ENCODE measurements at places on chromosomes 3 and 15.

- DNase-seq = no peak
These were observed 592.8 kb downstream of the FOXP1 start for GRCh38 chr3:70990723-70991122.

DNA sequence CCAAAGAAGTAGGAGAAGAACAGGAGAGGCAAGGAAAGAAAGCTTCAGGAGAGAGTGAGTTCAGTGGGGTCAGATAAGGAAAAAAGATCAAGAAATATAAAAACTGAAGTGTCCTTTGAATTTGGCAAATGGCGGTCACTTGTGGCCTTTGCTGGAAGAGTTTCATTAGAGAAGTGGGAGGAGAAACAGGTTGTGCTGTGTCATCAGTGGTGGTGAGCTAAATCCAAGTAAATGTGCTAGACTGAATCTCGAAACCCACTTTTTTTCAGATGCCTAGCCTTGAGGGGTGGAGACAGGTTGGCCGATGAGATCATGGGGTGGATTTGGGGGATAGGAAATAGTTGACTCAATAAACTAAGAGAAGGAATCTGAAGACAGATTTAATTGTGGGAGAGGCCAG lies 43.7 kb downstream of the CHRD start:
- DNase-seq = no peak

DNA sequence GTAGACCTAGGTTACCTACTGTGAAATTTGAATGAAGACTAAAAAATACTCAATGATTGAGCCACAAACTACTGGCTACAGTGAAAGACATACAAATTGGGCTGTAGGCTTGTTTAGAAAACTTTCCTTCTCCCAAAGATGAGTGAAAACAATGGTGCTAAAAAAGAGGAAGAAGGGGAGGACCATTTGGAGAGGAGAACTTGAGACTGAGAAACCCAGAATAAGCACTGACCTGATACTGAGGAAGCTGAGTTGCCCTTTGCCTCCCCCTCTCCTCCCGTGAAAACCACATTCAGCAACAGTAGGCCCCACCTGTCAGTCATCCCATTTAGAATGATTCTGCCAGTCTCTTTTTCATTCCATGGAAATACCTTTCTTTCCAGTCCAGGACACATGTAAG lies 484.0 kb upstream of the TGFBR2 start:
- no peak for DNase-seq

DNA sequence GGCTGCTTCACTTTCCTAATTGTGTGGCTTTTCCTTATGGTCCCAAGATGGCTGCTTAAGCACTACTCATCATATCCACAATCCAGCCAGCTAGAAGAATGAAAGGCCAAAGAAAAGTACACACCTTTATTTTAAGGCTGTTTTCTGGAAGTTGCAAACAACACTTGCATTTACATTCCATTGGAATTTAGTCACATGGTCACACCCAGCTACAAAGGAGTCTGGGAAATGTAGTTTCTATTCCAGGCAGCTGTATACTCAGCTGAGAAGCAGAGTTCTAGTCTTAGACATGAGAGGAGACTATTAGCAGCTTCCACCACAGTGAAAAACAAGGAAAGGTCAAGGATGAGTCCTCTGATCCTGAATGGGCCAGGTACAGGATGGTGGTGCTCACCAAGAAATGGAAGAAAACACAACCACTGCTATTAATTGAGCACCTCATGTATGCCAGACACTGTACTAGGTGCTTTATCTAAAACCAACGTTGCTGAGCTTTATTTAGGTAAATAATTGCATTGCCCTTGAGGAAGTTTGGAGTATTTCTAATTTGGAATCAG lies 28.0 kb upstream of the ATG7 start:
- peak; percentile 34 for DNase-seq

DNA sequence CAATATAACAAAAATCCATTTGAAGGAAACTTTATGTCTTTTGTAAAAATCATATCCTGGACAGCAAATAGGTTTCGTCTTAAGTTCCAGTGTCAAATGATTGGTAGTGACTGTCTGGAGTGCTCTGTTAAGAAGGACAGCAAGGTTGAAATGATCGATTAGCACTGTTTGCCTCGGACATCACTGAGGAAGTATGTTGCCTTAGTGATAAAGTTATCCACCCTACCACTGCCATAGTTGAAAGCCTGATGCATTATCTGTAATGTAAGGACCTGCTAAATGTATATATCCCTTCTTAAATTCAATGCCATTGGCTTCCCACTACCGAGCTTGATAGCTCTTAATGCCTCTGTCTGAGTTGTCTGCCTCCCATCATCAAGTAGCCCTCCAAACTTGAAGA lies 70.0 kb downstream of the CFAP20DC start:
- DNase-seq = no peak

- no peak for DNase-seq
These were observed 30.8 kb downstream of the SH3GL3 start for GRCh38 chr15:83477808-83478537.

GRCh38 chr15:90004252-90004651 lies 3.1 kb downstream of the ZNF710 start:
- DNase-seq = no peak

GRCh38 chr3:160755776-160756304 lies at the start of gene PPM1L:
PPM1L (plus strand) TSS chr3:160756231.
- peak; percentile 26 for DNase-seq

DNA sequence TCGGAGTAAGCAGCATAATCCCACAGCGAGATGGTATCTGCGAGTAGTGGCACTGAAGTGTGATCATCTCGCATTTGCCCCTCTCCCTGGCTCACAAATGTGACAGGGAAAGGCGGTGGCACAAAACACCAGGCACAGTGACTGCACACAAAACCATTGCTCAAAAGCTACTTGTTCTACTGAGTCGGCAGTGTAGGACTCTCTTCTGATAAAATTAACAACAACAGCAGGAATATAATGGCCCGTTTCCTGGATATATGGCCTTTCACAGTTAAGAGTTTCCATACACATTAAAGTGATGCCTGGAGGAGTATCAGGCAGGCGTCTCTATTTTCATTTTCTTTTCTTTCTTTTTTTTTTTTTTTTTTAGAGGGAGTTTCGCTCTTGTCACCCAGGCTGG lies 69.0 kb downstream of the MYO1E start:
- DNase-seq = no peak

DNA sequence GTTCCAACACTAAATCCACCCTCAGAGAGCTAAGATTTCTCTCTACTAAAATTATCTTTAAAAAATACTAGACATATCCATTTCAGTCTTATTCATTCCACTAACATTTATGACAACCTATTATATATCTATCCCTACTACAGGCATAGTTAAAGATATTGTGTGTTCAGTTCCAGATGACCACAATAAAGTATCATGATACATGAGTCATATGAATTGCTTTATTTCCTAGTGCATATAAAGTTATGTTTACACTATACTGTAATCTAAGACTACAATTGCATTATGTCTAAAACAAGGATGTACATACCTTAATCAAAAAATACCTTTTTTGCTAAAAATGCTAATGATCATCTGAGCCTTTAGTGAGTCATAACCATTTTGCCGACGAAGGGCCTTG lies 19.4 kb downstream of the SHOX2 start:
- no peak for DNase-seq

DNA sequence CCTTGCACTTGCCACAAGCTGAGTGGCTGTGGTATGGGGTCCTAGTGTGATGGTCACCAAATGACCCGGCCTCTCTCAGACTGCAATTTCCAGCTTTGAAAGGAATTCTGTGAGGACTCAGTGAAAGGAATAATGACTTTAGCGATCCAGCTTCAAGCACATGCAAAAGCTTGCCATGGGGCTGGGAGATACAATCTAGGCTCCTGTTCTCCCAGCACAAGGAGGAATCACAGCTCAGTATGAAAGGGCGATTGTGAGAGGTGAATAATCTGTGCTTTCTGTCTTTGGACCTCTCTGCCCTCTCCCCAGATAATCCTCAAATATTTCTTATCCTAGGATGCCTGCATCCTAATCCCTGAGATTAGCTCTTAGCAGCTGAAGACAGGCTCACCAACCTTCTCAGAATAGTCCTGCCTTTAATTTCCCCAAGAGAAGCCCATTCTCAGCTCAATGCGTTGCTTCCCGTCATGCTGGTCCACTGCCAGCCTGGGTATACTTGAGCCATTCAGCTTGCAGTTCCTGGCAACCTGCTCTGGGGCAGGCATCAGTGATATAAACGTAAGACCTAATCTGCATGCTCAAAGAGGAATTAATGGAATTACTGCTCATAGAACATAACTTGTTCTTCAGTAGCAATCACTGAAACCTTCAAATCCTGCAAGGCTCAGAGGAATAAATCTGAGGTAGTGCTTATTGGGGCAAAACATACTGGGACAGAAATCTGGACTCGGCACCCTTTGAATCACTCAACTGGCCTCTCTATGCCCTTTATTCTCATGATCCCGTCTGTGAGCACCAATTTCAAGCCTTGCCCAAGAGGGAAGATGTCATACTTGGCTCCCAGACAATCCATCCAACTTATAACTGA lies 15.1 kb downstream of the TLNRD1 start:
- DNase-seq = no peak

DNA sequence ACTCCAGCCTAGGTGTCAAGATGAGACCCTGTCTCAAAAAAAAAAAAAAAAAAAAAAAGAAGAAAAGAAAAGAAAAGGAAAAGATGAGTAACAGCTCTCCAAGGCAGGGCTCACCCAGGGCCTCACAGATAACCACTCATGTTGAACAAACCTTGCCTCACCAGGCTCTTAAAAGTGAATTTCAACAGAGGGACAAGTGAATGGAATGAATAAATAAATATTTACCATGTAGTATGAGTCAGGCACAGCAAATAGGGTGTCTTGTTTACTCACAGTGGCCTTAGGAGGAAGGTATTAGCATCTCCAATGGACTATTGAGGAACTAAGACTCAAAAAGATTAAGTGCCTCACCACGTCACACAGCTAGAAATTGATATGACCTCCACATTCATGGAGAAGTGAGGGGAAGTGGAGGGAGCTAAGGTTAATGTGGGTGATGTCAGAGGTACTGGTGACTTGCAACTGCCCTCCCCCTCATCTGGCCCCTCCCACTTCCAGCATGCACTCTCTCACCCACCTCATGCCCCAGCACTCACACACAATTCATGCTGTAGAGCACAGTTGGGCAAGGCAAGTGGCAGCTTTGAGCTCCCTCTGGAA lies 255.5 kb downstream of the UACA start:
- DNase-seq = peak; percentile 63

DNA sequence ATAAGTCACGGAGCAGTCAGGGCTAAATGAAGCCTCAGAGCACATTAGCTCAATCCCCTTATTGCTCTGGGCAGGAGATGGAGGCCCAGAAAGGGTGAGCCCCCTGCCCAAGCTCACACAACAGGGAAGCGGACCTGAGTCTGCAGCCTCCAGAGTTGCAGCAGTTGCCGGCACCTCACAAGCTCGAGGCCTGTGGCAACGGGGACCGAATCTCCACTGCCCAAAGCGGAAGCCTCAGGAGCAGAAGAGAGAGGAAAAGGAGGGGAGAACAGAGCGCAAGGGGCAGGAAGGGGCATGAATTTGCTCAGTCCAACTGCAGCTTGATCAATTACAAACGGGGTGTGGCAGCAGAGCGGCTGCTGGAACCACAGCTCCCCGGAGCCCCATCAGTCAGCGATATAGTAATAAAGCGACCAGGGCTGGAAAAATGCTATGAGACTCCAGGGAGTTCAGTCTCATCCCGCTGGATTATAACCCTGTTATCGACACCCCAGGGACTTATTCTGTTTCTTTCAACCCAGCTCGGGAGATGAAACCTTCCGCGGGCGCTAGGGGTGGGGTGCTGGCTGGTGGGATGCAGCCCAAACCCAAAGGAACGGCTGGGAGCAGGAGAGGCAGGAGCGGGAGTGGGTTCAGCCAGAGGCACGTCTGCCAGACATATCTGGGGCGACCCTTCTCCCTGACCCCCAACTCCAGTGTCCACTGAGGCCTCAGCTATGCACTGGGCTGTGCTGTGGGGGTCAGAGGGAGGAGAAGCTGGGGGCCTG lies 219.7 kb upstream of the LINGO1 start:
- no peak for DNase-seq

DNA sequence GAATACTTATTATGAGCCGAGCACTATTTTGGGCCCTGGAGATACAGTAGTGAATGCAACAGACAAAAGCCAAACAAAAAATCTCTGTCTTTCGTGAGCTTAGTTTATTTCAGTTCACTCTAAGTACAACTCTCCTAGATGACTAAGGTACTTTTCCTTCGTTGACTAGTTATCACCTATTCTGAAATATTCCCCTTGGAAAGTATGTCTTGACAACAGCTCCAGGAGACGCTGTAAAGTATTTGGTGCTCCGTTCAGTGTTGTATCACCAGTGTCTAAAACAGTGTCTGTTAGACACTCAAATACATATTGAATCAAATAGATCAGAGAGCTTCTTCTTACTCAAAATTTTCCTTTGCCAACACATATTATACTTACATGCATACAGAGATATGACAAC lies 119.6 kb downstream of the TFDP2 start:
- no peak for DNase-seq

GRCh38 chr3:173501931-173502489 lies 104.5 kb downstream of the NLGN1 start:
- no peak for DNase-seq

DNA sequence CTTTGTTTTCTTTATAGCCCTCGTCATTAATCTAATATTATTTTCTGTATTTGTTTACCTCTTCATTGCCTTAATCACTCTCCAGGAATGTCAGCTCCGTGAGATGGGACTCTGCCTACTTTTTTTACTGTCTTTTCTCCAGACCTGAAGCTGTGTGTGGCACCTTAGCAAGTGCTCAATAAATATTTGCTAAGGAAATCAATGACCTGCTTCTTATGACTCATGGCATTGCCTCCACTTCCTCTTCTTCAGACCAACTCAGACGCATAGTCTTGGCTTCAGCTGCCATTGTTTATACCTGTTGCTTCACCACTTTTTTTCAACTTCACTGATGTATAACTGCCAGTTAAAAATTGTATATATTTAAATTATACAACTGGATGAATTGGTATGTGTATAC lies 218.5 kb upstream of the CMC1 start:
- no peak for DNase-seq

- no peak for DNase-seq
These were observed 20.2 kb downstream of the NIPA1 start for GRCh38 chr15:22806664-22807063.

DNA sequence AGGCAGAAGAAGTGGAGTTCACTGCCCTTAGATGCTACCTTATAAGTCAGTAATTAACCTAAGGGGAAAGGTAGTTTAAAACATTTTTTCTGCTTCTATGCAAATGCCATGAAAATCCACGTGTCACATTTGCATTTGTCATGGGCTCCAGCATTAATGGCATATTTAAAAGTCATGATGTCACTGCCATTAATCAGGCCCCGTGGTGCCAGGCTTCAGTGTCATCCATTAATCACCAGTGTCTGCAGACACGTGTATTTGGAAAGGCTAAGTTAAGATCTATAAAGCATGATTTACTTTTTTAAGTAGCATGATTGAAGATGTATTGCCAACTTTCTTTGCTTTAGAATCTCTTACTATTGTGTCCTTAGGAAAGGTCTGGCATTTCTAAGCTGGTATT lies 857.8 kb downstream of the TUSC7 start:
- no peak for DNase-seq

DNA sequence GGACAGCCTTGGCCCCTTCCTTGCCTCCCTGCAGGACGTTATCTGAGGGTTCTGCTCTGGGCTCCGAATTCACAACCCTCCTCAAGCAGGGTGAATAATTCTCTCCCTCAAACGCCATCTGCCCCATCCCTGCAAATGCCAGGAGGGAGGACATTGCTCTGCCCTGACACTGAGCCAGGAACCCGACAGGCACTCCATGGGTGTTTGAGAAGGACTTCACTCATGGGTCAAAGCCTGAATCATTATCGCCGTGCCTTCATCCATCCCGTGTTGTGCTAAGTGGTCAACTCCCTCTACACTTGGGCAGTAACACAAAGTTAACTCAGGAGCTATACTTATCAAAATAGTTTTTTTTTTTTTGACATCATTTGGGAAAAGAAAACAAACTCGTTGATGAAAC lies 261.8 kb upstream of the IGF1R start:
- no peak for DNase-seq

Measured in RWPE1 (cell line).